ENCODE measurements at places on chromosomes 12 and 14.

GRCh38 chr14:75459099-75459741 lies 31.4 kb downstream of the JDP2 start:
- no peak for DNase-seq

DNA sequence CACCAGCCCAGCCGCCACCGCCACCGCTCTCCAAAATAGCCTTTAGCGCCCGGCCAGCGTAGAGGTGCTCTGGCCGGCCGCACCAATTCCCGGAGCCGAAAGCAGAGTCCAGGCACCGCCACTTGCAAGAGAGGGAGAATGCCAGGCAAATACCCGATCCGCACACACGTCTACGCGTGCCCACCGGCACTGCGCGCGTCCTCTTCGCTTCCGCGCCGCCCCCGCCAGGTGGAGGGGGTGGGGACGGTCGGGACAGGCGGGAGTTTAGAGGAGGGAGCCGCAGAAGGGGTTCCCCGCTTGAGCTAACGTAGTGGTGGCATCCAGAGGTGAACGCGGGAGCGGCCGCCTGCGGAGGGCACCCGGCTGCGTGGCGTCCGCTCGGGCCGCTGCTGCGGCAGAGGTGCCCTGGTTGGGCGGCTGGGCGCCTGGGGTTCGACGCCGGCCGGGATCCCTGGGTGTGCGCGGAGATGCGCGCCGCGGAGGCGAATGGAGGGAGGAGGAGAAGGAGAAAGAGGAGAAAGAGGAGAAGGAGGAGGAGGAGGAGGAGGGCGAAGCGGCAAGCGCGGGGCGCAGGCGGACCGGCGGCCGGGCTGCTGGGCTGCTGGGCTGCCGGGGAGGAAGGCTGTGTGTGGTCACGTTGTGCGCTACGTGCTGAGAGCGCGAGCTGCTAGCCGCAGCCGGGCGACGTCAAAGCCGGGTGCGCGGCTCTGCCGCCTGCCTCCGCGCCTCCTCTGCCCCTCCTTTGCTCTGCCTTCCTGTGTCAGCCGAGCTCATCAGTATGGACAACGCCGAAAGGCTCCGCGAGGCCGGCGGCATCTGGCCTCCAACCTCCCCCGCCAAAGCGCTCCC lies at the start of gene MDGA2:
MDGA2 (minus strand) TSS at position 140 of the 849 bp plus-strand sequence.
- DNase-seq = peak; percentile 50

- no peak for DNase-seq
Measured at GRCh38 chr14:81656811-81657210, 123.2 kb upstream of the SEL1L start.

DNA sequence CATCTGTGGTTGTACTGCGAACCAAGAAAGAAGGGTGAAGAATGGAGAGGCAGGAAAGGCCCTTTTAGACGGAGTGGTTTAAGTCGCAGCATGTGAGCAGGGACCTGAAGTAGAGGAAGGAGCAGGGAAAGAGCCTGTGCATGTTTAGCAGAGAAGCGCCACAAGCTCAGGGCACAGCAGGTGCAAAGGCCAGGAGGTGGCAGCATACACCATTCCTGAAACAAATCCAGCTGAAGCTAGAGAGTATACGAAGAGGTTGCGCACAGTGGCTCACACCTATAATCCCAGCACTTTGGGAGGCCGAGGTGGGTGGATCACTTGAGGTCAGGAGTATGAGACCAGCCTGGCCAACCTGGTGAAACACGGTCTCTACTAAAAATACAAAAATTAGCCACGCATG lies 49.9 kb downstream of the HELB start:
- DNase-seq = no peak

DNA sequence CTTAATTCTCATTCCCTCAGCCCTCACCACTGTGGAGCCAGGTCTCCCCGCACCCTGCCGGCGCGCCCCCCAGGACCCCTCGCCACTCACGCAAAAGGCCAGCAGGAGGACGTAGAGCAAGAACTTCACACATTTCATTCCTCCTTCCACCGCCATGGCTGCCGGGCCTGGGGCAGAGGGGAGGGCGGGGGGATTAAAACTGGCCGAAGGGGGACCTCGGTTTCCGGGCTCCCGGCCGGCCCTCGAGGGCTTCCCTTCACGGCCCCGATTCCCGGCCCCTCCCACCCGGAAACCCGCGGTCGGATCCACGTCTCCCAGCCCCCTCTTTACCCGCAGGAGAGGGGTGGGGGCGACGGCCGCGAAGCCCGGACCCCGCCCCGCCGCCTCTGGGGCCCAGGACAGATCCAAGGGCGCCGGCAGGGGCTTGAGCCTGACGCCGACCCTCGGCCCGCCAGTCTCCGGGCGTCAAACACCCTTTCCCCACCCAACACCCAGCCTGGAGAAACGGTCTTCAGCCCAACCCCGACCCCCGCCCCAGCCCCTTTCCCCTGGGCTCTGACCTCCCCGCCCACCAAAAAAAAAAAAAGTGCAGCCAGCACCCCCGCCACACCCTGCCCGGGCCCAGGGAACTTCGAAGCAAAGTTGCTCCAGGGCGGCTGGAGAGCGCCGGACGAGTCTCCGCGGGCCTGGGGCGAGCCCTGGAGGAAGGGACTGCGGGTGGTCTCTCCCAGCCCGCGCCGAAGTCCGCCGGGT lies 447 bp downstream of the CD63 start:
- DNase-seq = peak; percentile 48

- DNase-seq = no peak
Measured at GRCh38 chr14:61041704-61042103, 60.7 kb downstream of the SLC38A6 start.

DNA sequence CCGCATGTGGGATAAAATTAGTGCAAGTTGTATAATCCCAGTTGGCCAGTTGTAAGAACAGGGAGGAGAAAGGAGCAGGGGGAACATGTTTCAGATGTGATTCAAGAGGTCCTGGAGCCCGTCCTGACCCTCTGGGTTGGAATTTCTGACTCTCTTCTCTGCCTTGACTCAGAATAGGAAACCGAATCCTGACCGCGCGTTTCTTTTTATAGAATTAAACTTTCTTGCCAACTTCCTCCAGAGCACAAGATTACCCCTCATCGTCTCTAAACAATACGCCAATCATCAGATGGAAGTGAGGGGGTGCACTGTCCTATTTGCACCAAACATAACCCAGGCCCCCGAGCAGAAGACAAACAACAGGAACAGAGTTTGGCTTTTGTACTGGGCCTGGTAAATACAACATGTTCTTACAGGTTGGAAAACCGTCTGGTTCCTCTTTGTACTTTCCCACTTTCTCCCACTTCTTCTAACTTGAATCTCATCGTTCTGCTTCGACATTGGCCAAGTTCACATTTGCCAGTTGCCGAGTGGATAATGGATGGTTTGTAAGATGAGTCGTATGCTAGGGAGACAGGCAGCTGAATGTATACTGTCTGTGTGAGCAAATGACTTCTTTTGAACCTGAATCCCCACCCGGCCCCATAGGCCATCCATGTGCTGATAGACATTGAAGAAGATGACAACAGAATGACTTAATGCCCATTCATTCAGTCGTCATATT lies 42.6 kb upstream of the MED13L start:
- no peak for DNase-seq

GRCh38 chr12:15700595-15700994 lies 88.6 kb downstream of the EPS8 start:
- DNase-seq = no peak

DNA sequence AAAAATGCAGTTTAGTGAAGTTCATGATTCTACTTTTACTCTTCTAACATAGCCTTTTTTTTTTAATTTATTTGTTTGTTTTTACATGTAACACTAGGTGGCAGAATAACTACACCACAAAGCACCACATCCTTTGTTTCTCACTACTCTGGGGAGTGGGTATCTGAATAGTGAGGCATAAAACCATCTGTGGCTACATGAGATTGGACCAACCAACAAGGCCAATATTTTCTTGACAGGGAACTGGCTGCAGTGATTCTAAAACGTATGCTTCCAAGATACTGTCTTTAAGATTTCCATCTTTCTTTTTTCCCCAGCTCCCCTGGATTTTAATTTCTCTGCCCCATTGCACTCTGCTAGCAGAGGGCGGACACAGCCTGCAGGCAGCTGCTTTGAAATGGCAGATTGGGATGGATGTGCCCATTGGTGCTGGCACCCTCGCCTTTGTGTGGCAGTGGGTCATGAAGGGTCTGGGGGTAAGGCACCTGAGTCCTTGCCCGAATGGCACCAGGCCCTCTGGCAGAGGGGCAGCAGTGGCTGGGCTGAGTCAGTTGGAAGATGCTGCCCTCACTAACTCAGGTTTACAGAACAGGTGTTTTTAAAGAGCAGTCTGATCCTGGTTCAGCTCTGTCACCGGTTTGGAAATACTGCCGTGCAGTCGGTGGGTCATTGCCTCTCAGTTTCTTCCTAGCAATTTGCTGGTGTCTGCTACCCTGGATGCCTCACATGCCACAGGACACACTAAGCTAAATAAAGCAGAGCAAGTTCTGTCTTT lies 429.1 kb downstream of the RAD51B start:
- no peak for DNase-seq

- DNase-seq = no peak
Measured at GRCh38 chr12:104122298-104122697, 15.7 kb downstream of the NFYB start.

DNA sequence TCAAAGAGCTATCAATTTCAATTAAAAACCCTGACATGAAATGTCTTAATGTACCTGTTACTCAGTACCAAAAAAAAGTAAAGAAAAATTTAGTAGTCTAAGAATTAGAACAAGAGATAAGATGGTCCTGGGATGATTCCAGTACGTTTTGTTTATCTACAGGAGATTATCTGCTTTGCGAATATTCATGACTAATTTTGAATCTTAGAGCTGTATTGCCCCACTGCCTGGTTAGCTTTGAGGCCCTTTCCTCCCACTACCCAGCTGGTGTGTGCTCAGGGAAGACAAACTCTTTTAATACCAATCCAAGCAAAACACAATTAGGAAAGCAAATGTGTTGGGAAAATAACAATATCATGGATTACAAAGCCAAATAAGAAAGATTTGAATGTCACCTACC lies 263.5 kb downstream of the FOXG1 start:
- DNase-seq = no peak

Data from occipital lobe (tissue), 3 donors.